Vagina (tissue), 2 donors: ENCODE measurements at places on chromosomes 5 and 9. TPM values are rescaled to one million over a fixed set of nuclear protein-coding genes. Genes with fewer than 3 reads are reported as not detected.

DNA sequence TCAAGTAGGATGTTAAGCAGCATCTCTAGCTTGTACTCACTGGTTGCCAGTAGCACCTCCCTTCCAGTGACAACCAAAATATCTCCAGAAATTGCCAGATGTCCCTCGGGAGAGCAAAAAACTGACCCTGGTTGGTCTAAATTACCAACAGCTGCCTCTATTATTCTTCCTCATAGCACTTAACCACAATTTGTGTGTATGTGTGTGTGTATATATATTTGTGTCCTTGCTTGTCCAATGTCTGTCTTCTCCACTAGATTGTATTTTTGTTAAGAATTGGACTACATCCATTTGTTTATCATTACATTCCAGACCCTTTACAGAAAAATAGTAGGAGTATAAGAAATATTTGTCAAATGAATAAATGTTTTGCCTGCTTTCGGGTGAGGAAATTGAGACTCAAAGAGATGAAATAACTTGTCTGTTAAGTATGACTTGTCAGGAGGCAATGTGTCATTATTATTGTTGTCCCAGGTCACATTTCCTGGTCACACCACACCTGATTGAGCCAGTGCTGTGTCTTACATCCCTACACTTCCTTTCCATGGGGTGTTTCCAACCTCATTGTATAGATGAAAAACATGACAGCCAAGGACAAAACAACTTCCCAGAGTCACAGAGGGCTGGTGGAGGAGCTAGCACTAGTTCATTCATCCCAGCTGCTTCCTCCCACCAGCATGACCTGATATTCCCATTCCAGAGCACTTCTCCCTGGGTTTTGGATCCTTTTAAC, 11.4 kb upstream of the GRPEL2 start:
- no peaks in the 10 kb centered on the region for H3K4me1 ChIP-seq
- no peaks in the 10 kb centered on the region for H3K36me3 ChIP-seq
- H3K27me3 ChIP-seq, result no peaks in the 10 kb centered on the region
- no peak overlapping the region for H3K4me3 ChIP-seq
- H3K27ac ChIP-seq, result peak overlapping the region; percentile 16

- H3K4me3 ChIP-seq, result no peak overlapping the region
- H3K27me3 ChIP-seq, result no peaks in the 10 kb centered on the region
- H3K4me1 ChIP-seq, result no peaks in the 10 kb centered on the region
- DNase-seq, result no peak
- H3K36me3 ChIP-seq, result no peaks in the 10 kb centered on the region
These were observed 16.6 kb downstream of the FAT2 start for GRCh38 chr5:151574444-151574996.

- peak overlapping the region; percentile 89 for H3K4me3 ChIP-seq
- peaks cover 34% of the 10 kb centered on the region for H3K4me1 ChIP-seq
- H3K27ac ChIP-seq, result peak overlapping the region; percentile 93
These were observed 745 bp downstream of the GADD45G start for GRCh38 chr9:89605465-89606048.

DNA sequence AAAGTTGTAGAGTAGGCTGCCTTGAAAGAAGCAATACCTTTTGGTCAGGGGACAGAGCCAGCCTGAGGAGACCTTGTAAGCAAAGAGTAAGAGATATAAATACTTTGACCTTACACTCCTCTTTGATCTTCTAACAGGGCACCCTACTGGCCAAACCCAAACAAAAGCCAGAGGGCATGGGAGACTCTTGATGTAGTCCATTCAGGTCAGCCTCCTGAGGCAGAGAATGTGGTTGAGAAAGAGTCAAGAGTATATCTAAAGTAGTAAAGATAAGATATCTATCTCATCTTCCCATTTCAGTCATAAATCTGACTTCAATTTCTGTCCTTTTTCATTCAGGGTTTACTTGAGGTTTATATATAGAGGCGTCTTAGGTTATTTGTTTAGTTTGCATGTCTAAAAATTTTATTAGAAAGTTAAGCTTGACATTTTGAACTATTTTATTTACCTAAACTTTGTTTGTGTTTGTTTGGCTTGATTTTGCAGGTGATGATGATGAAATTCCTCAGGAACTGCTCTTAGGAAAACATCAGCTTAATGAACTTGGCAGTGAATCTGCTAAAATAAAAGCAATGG, 125.7 kb downstream of the NIPBL start:
- H3K27ac ChIP-seq, result no peak overlapping the region
- peaks cover 28% of the 10 kb centered on the region for H3K36me3 ChIP-seq
- DNase-seq, result no peak
- no peaks in the 10 kb centered on the region for H3K4me1 ChIP-seq
- H3K27me3 ChIP-seq, result no peaks in the 10 kb centered on the region

- H3K36me3 ChIP-seq, result no peaks in the 10 kb centered on the region
- H3K27ac ChIP-seq, result no peak overlapping the region
- DNase-seq, result no peak
- no peak overlapping the region for H3K4me3 ChIP-seq
- peaks cover 5% of the 10 kb centered on the region for H3K4me1 ChIP-seq
These were observed 23.7 kb upstream of the NFIB start for GRCh38 chr9:14337615-14338014.

DNA sequence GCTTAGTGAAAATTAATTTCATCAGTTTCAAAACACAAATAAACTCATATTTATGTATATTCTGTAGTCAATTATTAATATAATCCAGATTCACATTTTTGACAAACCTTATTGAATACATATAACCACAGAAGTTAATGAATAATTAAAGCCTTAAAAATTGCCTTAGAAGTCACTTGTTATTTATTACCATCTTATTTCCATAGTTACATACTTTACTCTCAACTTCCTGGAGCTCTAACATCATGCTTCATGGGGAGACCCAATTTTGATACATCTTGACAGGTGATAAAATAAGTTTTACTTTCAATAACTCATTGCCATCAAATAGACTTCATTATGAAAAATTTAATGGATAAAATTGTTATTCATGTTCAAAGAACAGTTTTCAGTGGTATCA, 1038.7 kb downstream of the PTPRD start:
- H3K4me1 ChIP-seq, result no peaks in the 10 kb centered on the region
- no peaks in the 10 kb centered on the region for H3K27me3 ChIP-seq
- H3K27ac ChIP-seq, result no peak overlapping the region
- no peak for DNase-seq
- H3K36me3 ChIP-seq, result no peaks in the 10 kb centered on the region

DNA sequence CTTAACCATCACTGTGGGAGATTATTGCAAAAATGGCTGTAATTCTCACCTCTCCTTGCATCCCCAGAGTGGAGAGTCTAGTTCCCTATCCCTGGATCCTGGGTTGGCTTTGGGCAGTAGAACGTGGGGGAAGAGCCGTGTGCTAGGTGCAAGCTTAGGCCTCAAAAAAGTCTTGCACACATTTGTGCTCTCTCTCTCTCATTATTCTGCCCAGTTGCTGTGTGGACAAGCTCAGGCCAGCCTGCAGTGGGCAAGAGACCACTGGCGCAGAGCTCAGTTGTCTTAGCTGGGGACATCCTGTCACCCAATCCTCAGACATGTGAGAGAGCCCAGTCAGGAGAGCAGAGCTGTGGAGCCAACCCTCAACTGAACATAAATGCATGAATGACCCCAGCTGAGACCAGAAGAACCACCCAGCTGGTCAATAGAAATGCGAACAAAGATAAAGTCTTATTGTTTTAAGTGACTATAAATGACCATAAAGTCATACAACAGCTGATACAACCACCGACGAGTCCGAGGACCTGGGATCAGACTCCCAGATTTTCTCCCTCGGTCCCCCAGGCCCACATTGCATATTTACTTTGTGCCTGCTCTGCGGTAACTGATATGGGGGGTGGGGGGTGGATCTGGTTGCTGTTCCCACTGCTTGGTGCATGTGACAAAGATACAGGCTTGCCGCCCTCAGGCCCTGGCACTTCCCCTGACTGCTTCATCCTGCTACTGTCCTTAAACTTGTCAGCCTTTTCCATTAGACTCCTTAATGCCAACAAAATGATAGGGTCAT, 166.4 kb upstream of the MVB12B start:
- H3K4me1 ChIP-seq, result no peaks in the 10 kb centered on the region
- no peaks in the 10 kb centered on the region for H3K27me3 ChIP-seq
- DNase-seq, result peak; percentile 52

- no peak overlapping the region for H3K4me3 ChIP-seq
- no peaks in the 10 kb centered on the region for H3K27me3 ChIP-seq
- no peak for DNase-seq
- no peak overlapping the region for H3K27ac ChIP-seq
- H3K36me3 ChIP-seq, result no peaks in the 10 kb centered on the region
These were observed 73.1 kb downstream of the TRPM3 start for GRCh38 chr9:71048280-71048679.

- no peaks in the 10 kb centered on the region for H3K27me3 ChIP-seq
- H3K4me1 ChIP-seq, result peaks cover 13% of the 10 kb centered on the region
- H3K36me3 ChIP-seq, result no peaks in the 10 kb centered on the region
- no peak for DNase-seq
- no peak overlapping the region for H3K4me3 ChIP-seq
- no peak overlapping the region for H3K27ac ChIP-seq
These were observed 268.0 kb downstream of the ADAMTSL1 start for GRCh38 chr9:18741945-18742344.

Gene RORB
- total RNA-seq, result 2.7 TPM

Gene KCNMB1
- total RNA-seq, result 4.9 TPM

Gene GZMA
- 1.2 TPM for total RNA-seq

Gene CRB2
- not detected for total RNA-seq

Gene ENTPD2
- 4.9 TPM for total RNA-seq

Gene SYK
- total RNA-seq, result 12.0 TPM

Gene ADRB2
- total RNA-seq, result 43.2 TPM
